ENCODE measurements at places on chromosomes 13 and 19.

GRCh38 chr13:80133631-80134261 lies 207.2 kb downstream of the SPRY2 start:
- DNase-seq: no peak

DNA sequence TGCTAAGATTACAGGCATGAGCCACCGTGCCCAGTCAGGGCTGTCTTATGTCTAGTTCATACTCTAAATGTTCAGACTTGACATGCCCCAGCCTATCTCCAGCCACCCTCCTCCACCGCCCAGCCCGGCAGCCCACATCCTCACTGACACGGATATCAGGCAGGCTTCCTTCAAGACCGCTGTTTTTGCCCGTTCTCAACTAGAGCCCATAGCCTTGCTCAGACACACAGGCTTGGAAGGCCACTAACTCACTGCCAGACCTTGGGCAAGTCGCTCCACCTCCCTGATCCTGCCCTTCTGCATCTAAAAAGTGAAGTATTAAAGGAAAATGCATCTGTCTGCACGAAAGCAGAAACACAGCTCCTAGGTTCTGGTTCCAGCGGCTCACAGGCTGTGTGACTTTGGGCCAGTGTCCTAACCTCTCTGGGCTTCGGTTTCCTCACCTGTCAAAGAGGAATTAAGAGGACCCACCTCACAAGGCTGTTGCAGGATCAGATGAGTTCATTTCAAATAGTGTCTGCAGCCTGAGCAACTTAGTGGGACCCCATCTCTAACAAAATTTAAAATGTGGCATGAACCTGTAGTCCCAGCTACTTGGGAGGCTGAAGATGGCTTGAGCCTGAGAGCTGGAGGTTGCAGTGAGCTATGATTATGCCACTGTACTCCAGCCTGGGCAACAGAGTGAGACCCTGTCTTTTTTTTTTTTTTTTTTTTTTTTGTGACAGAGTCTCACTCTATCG lies 14.5 kb upstream of the CERS4 start:
- DNase-seq: peak; percentile 19

- no peak for DNase-seq
Observed at GRCh38 chr13:26583662-26584061, 26.2 kb downstream of the WASF3 start.

DNA sequence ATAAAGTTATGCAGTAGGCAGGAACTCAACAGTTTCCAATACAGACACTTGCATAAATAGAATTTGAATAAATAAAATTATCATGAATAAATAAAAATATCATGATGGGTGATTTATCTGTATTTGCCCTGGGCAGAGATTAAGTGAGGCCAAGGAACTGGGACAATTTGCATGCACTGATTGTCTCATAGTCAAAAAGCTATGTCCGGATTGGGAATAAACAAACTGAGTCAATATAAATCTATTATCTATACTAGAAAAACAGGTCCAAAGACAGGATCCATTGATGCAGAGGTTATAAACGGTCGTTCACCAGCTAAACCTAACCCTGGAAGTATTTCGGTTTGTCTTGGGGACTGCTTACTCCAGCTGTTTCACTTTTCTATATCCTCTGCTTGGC lies 26.2 kb upstream of the FBXL3 start:
- DNase-seq: no peak

DNA sequence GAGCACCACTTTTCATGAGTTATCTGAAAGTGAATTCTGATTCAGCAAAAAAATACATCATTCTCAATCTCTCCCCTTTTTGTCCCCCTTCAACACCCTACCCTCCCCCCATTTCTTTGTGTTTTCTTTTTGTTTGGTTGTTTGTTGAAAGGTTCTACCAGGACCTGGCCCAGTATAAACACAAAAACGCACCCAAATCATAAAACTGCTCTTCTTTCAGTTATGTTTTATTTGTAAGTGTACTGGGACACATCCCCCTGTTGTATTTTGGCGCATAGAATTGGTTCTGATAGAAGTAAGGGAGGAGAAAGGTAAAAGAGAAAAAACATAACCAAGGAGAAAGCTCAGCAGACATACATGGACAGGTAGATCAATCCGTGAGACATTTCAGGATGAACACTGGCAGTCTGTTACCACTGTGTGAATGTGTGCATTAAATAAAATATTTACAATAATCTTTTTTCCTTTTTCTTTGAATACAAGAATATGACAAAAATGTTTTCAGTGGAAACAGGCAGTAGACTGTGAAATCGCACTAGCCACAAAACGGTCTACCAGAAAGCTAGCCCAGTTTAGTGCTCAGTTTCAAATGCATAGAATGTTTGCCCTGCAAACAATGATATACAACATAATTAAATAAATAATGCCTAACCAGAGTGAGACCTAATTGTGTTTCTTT lies 4.2 kb downstream of the POU4F1 start:
- DNase-seq: no peak

DNA sequence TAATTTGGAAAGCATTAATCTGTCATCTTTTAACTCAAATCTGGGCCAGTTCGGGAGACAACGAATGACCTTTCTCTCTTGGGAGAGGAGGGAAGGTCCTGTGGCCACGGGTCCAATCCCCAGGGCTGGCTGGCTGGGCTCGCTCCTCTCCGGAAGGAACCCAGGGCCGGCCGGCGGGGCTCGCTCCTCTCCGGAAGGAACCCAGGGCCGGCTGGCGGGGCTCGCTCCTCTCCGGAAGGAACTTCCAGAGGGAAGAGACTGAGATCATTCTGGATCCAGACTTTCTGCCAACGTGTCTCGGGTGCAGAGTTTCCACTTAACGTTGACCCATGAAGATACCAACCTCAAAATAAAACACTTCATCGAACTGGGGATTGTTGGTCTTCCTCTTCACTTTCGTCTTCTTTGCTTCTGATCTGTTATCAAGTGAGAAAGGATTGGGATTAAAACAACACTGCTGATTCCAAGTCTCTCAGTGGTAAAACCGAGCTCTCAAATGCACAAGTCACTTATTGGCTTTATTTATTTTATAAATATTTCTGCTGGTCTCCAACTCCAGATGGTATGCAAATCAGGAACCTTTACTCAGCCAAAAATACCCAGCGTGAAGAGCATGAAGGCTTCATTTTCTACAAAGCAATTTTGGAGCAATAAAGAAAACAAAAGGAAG lies 53.3 kb upstream of the C13orf46 start:
- no peak for DNase-seq

Data from stimulated activated CD4-positive, alpha-beta T cell treated with anti-CD3 and anti-CD28 coated beads, Interleukin-4, amount 100 ng/mL, for 1 hour (primary cell).